ENCODE measurements at places on chromosomes 7 and 10.

GRCh38 chr10:86798611-86799010 is 42.2 kb downstream of the BMPR1A start:
- no peak for DNase-seq

DNA sequence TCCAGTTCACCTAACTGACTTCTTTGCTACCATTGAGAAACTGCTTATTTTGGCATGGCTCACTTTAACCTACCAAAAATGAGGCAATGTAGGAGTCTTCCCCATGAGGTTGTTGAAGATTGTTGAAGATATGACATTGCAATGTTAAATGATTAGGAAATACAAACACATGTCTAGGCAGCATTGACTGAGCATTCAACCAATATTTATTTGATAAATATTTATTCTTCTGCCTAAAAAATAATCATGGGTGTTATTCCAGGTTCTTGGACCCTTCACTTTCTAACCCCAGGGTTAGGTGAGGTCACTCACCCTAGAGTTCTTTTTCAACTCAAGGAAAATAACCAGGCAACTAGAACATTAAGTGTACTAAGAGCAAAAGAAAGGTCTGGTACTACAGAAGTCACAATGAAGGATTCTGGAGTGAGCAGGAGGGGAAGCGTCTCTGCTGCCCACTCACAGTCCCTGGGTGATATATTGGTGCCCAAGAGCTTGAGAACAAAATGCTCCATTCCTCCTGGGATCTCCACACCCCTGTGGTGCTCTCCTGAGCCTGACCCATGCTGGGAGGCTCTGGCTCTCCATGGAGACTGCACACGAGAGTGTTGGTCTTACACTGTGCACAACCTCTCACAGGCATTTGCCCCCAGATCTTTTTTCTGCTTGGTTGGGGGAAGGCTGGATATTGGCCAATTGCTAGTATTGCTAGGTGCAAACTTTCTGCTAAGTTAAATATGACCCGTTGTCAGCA is 123.4 kb downstream of the SPAG6 start:
- DNase-seq: no peak

DNA sequence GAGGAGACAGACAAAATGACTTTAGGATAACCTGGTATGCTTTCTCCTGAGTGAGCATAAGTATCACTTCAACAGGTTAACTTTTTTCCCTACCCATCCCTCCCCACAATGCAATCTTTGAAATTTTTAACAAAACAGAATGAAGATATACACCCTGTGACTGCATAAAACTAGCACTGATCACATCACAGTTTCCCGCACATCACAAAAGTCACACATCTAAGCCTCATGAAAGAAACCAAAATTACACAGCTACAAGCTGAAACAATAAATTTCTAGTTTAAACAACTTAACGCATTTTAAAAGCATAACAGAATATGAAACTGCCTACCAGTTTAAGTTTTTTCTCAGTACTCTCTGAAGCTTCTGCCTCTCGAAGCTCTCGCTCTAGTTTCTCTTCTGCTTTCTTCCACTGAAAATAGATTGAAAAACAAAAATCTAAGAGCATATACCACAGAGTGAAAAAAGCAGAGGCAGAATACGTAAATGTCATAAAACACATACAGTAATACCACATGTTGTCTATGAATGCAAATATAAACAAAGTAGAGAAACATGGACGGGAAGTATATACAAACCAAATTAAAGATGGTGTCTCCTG is 18.1 kb downstream of the NOC3L start:
- DNase-seq: no peak

DNA sequence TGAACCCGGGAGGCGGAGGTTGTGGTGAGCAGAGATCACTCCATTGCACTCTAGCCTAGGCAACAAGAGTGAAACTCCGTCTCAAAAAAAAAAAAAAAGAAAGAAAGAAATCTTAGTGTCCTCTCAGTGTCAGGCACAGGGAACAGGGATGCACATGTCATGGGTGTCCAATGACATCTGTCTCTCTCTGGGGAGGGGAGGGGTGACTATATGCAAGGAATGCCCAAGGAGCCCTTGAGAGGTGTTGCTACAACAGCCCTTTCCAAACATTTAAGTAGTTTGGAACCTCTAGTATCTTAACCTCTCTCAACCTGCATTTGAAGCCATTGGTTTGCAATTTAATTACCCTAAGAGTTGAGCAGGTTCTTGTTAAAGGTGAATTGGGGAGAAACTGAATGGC is 28.9 kb downstream of the PDLIM1 start:
- no peak for DNase-seq

DNA sequence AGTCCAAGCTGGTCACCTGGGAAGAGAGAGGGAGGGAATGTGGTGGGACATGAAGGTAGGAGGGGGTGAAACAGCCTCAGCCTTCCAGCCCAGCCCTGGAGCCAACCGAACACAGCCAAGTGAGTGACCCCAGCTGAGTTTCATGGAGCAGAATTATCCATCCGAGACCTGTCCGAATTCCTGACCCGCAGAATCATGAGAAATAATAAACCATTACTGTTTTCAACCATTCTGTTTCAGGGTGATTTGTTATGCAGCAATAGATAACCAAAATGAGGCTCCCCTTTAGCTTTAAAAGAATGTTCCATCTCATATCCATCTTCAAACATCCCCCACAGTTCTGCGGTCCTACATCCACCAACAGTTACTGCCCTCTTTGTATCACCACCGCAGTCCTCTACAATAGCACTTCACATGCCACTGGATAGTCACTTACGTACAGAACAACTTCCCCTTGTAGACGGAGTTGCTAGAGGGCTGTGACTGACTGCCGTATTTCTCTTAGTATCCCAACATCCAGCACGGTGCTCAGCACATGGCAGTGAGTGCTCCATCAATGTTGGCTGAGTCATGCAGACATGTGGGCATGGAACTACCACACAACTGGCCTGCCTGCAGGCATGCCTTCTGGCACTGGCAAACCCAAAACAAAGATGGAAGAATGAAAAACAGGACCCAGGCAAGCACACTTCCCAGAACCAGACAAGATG is 18.5 kb downstream of the KIAA1549 start:
- no peak for DNase-seq

GRCh38 chr7:77321300-77321699 is 94.8 kb downstream of the GSAP start:
- DNase-seq: no peak

DNA sequence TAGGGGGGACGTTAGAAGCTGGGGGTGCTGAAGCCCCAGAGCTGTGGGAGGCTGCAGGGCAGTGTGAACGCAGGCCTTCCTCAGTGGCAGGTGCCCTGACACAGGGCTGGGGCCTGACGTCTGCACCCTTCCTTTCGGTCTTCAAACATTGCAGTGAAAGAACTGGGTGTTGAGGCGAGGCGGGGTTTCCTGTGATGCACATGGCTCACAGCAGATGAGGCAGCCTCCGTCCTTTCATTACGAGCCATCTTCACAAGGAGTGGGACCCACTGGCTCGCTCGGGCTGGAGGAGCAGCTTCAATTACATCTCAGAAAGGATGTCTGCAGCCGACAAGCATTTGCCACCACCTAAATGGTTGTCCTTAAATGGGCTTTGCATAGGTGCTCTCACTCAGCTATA is 180.3 kb upstream of the SHH start:
- DNase-seq: no peak

DNA sequence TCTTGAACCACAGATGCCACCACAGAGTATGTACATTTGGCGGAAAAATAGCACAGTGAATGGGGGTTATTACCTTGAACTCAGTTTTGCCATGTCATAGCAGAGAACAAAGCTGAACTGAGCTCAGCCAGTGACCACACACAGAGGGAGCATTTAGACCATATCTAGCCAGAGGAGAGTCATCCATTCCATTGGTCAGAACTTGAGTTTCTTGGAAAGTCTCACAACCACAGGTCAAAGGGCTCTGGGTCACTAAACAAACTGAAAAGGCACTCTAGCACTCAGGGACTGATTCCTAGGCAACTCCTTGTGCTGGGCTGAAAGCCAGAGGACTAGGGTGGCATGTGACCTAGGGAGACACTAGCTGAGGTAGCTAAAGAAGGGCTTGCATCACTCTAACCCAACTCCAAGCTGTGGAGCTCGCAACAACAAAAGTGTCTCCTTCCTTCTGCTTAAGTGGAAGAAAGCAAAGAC is 239.7 kb upstream of the SEMA3D start:
- no peak for DNase-seq

- peak; percentile 26 for DNase-seq
These were observed 1.8 kb downstream of the CPXM2 start for GRCh38 chr10:123889821-123890220.
